Foreskin keratinocyte (primary cell): ENCODE measurements at places on chromosomes 7 and 10.

GRCh38 chr7:6276911-6277408 lies 4.5 kb upstream of the CYTH3 start:
- DNase-seq = no peak

GRCh38 chr10:132942101-132943057 lies at the start of gene CFAP46:
Gene CFAP46, minus strand, starts transcription at chr10:132942570. Its CDS starts 86 bp downstream, at chr10:132942484.
- DNase-seq = peak; percentile 60

GRCh38 chr10:118939211-118940007 lies 90.1 kb upstream of the NANOS1 start:
- DNase-seq = no peak

DNA sequence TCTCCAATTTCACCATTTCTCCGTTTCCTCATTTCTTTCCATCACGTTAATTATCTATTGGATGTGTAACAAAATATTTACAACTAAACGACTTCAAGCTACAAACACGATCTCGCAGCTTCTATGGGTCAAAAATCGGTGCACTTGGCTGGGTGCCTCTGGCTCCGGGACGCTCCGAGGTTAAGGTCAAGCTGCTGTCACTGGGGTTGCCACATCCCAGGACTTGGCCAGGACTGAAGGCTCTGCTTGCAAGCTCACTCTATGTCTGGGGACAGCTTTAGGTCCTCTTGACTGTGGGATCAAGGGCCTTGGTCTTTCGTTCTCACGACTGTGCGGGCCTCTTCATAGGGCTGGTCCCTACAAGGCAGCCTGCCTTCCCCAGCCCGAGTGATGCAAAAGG lies 159.7 kb downstream of the CCDC3 start:
- no peak for DNase-seq

- no peak for DNase-seq
Observed at GRCh38 chr7:38054199-38054598, 123.8 kb upstream of the STARD3NL start.

- DNase-seq = no peak
Observed at GRCh38 chr7:40133561-40134427, 628 bp downstream of the MPLKIP start.

DNA sequence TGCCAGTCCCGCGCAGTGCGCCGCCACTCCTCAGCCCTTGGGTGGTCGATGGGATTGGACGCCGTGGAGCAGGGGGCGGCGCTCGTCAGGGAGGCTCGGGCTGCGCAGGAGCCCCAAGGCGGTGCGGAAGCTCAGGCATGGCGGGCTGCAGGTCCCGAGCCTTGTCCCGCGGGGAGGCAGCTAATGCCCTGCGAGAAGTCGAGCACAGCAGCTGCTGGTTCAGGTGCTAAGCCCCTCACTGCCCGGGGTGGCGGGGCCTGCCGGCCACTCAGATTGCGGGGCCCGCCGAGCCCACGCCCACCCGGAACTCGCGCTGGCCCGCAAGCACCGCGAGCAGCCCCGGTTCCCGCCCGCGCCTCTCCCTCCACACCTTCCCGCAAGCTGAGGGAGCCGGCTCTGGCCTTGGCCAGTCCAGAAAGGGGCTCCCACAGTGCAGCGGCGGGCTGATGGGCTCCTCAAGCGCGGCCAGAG lies 14.4 kb upstream of the WASL start:
- no peak for DNase-seq

DNA sequence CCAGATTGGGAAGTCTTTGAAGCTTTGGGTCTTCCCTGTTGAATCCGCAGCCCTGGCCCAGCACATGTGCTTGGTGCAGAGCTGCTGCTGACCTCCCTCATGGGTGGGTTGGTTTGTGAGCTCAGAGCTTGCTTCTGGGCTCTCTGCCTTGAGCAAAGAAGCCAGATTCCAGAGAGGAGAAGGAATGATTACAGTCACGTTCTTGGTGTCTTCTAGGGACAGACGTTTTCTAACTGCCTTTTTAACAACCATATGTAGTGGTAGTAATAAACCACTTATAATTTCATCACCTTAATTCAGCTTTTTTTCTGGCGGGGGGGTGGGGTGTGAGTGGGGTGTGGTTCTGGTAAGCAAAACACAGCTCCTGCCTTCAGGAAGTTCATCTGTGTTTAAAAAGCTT lies 39.5 kb downstream of the LRMDA start:
- DNase-seq = no peak

DNA sequence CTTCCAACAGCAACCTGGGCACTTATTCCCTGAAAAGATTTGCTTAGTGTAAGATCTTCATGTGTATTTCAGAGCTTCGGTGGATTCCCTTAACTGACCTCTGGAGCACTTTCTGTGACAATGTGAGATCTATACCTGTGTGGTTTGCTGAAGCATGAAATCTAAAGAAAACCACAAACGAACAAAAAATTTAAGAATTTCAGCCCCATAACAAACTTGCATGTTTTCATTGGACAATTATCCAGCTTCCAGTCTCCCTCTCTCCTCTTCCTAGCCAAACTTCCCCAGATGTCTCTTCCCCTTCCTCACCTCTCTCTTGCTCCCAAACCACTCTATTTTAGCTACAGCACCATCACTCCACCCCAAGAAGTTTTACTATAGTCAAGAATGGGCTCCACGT lies 279.9 kb upstream of the SORCS1 start:
- DNase-seq = no peak

- no peak for DNase-seq
Observed at GRCh38 chr10:43939939-43940820, 291.5 kb upstream of the ZNF32 start.

- no peak for DNase-seq
Observed at GRCh38 chr7:37537439-37537838, 88.8 kb upstream of the ELMO1 start.

DNA sequence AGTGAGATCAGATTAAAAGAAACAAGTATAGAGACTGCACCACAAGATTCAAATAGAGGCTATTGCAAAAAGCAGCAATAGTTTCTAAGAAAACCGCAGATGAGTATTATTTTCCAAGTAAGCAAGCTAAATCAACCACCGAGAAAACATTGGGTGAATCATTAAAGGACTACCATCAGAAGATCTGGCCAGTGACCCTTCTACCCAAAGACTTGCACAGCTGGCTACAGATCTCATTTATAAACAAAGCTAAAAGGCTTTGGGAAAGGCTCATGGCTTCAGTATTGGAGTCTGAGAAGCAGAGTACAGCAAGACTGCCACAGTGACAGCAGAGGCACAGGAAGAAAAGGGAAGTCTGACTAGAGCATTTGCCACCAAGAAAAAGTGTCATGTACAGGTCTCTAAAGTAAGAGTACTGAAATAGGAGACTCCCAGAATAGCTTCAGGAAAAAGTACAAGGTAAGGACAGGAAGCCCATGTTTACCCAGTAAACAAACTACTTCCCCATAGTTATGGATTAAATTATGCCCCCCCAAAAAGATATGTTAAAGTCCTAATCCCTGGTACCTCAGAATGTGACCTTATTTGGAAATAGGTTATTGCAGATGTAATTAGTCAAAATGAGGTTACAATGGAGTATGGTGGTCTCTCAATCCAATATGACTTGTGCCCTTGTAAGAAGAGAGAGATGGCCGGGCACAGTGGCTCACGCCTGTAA lies 19.0 kb downstream of the STEAP1 start:
- DNase-seq = no peak

DNA sequence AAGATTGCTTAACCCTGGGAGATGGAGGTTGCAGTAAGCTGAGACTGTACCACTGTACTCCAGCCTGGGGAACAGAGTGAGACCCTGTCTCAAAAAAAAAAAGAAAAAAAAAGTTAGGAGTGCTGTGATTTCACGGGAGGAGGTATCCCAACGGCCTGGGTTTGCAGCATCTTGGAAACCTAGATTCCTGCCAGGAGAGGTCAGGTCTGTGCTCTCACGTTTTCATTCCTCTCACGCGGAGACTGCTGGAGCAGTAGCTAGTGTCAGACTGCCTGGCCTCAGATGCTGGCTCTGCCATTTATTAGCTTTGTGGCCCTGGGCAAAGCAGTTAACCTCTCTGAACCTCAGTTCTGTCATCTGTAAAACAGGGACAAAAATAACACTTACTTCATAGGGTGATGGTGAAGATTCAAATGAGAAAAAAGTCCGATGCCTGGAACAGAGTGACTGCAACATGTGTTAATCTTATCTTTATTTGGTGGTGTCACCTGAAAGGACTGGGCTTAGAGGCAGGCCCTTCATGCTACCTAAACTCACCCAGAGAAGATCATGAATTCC lies 94.9 kb downstream of the GAD2 start:
- no peak for DNase-seq

- DNase-seq = no peak
Observed at GRCh38 chr10:48377751-48378530, 71.5 kb downstream of the MAPK8 start.

GRCh38 chr10:109880886-109881768 lies 42.2 kb downstream of the XPNPEP1 start:
- DNase-seq = no peak

DNA sequence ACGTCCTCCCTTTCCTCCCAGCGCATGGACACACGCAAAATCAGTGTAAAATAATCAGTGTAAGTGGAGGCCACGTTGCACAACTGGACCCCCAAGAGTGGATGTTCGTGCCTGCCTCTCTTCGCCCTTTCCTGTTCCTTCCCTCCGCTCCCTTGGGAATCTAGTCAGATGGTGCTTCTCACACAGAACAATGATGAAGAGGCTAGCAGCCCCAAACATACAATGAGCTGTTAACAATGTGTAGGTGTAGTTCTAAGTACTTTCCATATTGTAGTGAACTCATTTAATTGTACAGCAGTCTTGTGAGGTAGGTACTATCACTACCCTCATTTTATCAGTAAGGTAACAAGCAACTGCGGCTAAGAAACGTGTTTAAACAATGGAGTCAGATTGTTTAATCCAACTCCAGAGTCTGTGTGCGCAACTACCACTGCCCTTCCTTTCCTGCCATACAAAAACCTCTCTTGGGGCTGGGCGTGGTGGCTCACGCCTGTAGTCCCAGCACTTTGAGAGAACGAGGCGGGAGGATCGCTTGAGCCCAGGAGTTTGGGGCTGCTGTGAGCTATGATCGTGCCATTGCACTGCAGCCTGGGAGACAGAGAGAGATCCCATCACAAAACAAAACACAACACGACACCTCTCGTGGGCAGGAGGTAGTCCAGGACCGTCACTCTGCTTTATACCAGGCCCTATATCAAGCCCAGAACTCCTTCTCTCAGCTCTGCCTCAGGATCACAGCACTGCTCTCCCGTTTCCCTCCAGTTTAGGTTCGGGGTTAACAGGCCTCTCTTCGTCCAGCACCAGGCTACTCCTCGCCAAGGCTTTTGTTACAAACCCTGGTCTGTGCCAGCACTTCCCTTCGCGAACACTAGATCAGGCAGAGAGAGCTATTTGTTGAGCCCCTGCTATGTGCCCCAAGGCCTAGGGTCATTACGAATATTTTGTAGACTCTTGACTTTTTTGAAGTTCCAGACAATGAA lies 1.1 kb downstream of the FKBP9 start:
- peak; percentile 40 for DNase-seq

GRCh38 chr10:113207924-113208323 lies 257.9 kb downstream of the TCF7L2 start:
- DNase-seq = no peak

- no peak for DNase-seq
Observed at GRCh38 chr10:79193694-79194382, 125.1 kb downstream of the ZMIZ1 start.

DNA sequence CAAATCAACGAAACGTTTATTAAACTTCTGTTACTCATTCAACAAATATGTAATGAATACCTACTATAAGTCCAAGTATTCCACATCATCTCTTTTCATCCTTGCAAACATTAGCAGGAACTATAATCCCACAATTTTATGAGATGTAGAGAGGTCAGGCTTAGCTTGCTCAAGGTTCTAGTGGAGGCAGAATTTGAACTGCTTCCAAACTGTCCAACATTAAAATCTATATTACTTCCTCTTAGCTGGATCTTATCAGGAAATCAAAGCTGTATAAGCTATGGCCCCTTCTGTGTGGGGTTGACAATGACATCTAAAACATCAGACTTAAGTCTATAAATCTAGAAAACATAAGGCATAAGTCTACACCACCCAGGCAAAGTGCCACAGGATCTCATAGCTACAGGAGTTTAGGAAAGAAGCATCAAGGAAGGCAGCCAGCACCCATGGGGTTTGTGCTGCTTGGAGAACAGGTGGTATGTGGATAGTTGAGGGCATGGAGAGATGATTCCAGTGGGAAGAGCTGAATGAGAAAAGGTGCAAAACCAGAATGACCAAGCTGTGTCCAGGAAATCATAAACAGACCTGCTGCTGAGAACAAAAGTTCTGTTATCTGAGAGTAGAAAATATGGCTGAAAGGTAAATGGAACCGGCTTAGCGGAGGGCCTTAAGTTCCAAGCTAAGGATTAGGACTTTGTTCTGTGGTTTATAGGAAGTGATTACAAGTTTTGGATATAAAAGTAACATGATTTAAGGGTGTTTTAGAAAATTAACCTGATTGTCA lies 34.5 kb downstream of the PAPSS2 start:
- no peak for DNase-seq

GRCh38 chr10:90394311-90394710 lies 463.5 kb downstream of the HTR7 start:
- no peak for DNase-seq

GRCh38 chr10:11874568-11875493 lies 51.7 kb downstream of the PROSER2 start:
- DNase-seq = peak; percentile 87

- no peak for DNase-seq
Observed at GRCh38 chr10:117249493-117250093, 8.7 kb downstream of the SLC18A2 start.

GRCh38 chr7:41979834-41980307 lies 257.1 kb downstream of the GLI3 start:
- peak; percentile 15 for DNase-seq
